Stimulated activated CD8-positive, alpha-beta memory T cell treated with anti-CD3 and anti-CD28 coated beads, Interleukin-7, amount 100 ng/mL, for 1 hour (primary cell): ENCODE measurements at places on chromosomes 2 and 18.

GRCh38 chr2:120396861-120397811 is 51.2 kb downstream of the INHBB start:
- DNase-seq: no peak

- no peak for DNase-seq
These were observed 63.7 kb upstream of the BCL2L11 start for GRCh38 chr2:111057045-111057444.

- DNase-seq: no peak
These were observed 26.1 kb upstream of the MAL start for GRCh38 chr2:94999431-94999883.

DNA sequence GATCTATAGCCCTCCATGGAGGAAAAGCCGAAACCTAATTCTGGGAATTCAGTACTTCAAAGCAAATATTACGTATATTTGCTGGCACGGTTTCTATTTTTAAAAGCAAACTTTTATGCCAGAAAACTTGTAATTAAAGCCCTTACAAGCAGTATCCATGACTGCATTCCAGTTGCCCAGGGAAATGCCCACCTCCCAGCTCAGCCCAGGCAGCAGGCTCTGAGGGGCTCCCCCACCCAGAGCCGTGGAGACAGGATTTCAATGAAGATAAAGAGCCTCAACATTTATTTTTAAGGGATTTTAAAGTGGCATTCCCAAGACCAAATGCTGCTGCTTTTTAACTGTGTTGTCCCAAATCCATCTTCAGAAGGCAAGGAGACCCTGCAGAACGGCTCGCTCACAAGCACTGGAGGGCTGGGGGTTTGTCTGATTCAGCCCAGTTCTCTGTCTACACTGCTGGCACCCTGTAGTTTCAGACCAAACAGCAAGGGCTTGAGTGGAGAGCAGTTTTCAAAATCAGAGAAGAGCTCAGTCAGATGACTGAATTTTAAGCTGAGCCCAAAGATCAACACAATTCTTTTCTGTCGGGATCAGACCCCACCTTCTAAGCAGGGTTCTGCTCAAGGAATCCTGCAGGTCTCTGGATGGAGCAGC is 105.1 kb downstream of the KCNF1 start:
- DNase-seq: no peak

DNA sequence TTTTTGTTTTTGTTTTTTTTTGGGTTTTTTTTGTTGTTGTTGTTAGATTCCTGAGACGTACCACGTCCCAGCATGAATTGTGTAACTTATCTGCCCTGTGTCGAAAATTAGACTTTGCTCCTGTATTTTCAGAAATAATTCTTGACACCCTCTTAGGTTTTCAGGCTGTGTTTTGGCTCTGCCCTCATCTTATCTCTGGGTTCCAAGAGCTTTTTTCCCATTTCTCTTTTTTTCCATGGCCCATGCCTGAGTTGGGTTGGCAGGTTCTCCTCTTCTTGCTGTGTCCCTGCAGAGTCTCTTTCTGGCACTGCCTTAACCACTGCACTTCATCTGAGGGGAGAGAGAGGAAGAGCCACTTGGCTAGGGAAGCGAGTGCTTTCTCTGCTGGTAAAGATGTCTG is 42.4 kb downstream of the CTIF start:
- no peak for DNase-seq

GRCh38 chr2:238728330-238729260 is 119.3 kb upstream of the TWIST2 start:
- DNase-seq: no peak

DNA sequence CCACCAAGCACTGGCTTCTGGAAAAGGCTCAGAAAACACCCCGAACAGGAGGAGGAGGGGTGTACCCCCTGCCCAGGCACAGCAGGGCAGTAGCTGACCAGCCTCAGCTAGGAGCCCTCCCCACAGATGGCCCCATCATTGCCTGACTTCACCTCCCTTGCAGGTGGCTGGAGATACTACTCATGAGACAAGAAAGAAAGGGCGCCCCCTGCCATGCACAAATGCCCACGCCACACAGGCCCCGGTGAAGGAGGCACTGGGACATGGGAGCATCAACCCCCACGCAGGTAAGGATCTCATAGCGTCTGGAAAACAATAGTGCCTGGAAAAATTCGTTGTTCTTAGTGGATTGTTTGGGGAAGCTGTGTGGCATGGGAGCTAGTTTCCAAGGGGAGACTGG is 240.6 kb downstream of the TFCP2L1 start:
- DNase-seq: no peak

DNA sequence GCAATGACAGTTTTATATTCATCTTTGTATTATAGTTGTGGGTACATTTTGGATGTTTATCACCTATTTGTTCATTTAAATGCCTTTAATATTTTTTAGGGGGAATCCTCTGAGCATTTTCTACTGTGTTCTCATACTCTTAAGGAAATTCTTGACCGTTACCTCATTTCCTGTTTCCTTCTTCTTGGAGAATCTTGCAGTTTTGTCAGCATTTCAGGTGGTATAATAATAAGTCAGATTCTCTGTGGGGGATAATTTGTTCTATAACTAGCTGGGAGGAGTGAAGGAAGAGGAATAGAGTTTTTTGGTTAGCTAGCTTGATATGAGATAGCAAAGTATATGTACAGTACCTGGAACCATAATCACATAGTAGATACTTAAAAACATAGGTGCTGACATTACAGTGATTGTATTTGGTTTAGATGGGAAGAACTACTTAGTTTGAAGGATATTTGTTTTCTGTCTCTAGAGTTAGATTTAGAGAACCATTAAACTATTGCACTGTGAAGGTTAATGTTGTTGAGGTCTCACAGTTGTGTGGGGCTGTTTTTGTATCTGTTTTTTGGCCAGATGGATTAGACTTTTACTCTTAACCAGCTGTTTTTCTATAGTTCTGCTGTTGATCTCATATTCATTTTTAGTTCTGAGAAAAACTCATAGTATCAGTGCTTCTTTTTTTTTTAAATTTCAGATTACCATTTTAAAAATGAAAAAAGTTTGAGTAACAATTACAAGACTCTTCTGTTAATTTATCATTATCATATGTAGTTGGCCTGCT is 14.2 kb downstream of the MTX2 start:
- DNase-seq: no peak

GRCh38 chr2:198916548-198917080 is 541.1 kb downstream of the SATB2 start:
- DNase-seq: no peak

- no peak for DNase-seq
These were observed 18.8 kb downstream of the PSMG2 start for GRCh38 chr18:12721495-12722275.
